Omental fat pad (tissue), 4 donors: ENCODE measurements at places on chromosomes 4 and X. TPM values are rescaled to one million over a fixed set of nuclear protein-coding genes. Genes with fewer than 3 reads are reported as not detected.

- no peak for DNase-seq
Measured at GRCh38 chrX:153102418-153102817, 30.2 kb downstream of the PNMA6A start.

DNA sequence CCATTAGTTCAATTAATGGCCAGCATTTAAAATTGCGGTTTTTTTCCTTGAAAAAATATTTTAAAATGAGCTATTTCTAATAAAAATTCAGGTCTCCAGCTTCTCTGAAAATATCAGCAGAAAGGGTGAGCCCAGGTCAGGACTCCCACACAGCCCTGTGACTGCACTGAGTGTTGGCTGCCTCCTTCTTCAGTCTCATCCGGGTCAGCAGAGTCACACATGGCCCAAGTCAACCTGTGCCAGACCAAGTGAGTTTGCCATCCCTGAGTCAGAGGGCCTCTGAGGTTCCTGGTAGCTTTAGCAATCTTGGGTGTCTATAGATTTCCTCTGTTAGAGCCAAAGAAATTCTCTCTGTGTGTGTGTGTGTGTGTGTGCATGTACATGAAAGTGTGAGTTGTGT lies 22.1 kb upstream of the MSX1 start:
- DNase-seq = no peak

GRCh38 chr4:165158762-165159161 lies 46.1 kb upstream of the TMEM192 start:
- no peak for DNase-seq

DNA sequence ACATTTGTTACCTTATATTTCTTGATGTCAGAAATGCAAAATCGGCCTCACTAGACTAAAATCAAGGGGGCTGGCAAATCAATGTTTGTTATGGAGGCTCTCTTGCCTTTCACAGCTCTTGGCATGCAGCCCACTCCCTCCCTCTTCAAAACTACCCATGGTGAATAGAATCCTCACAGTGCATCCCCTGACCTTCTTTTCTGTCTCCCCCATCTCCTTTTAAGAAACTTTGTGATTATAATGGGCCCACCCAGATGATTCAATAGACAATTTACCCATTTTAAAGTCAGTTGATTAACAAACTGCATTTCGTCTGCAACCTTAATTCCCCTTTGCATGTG lies 184.0 kb downstream of the PCDH7 start:
- DNase-seq = no peak

- DNase-seq = no peak
Measured at GRCh38 chrX:103791826-103792485, 15.3 kb downstream of the PLP1 start.

- no peak for DNase-seq
Measured at GRCh38 chr4:100827756-100828155, 309.9 kb upstream of the EMCN start.

GRCh38 chr4:119244832-119245231 lies 32.3 kb downstream of the USP53 start:
- DNase-seq = no peak

GRCh38 chr4:181078196-181078595 lies 1165.0 kb upstream of the TENM3 start:
- no peak for DNase-seq

- DNase-seq = no peak
Measured at GRCh38 chr4:84799318-84799717, 167.2 kb downstream of the WDFY3 start.

GRCh38 chrX:39693298-39693697 lies 404.5 kb downstream of the BCOR start:
- DNase-seq = no peak

DNA sequence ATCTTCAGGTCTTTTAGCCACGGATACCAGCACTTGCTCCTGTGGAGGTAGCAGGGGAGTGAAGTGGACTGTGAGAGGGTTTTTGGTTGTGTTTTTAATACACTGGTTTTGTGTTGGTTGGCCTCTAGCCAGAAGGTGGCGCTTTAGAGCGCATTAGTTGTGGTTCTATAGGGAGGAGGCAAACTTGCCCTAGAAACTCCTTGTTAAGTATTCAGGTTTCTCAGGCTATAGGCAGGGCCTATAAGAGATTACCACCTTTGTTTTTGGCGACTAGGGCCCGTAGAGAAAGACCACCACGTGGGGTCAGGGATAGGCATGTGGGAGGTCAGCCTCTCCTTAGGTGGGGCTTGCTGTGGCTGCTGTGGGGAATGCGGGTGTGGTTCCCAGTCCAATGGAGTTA lies 221.6 kb upstream of the SPANXN4 start:
- no peak for DNase-seq

DNA sequence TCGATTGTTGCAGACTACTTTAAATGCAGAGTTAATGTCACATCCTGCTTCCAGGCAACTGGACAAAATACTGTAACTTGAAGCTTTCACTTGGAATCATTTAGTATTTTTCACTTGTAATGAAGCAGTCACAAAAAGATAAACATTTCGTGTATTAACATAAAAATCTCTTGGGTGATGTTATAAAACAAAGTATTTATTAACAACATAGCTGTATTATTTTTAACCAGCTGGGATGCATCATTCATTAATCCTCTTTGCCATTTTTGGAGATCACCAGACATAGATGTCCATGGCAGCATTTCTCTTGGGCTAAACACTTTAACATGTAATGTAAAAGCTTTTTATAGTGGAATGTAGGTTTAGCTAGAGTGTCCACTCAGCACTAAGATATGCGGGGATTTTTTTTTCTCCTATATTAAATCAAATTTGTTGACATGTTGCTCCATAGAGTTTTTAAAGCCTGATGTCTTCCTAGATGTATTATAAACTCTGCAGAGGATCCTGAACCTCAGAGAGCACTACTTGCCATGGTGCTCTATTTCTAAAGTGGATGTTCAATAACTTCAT lies 193.7 kb upstream of the SPANXN4 start:
- DNase-seq = no peak

GRCh38 chr4:164977243-164978164 lies at the start of gene TRIM61:
Gene TRIM61, minus strand, starts transcription at chr4:164977657. Its CDS starts 7,655 bp downstream, at chr4:164970002.
- no peak for DNase-seq

DNA sequence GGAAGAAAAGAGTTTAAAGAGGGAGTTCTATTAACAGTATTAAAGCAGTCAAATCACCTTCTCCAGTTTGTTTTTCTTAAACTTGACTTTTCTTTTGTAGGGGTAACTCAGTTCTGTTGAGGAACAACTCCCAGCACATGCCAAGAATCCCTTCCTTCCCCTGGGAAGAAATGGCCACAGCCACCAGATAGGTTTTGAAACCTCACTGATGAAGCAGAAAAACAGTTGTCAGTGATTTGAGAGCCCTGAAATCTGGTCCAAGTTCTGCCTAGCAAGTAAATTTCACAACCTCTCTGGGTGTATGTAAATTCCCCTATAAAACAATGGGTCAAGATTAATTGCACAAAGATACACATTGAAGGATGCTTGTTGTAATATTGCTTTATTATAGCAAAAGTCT lies 167.1 kb downstream of the DHX15 start:
- DNase-seq = no peak

- no peak for DNase-seq
Measured at GRCh38 chrX:74911494-74911893, 13.8 kb downstream of the NEXMIF start.

DNA sequence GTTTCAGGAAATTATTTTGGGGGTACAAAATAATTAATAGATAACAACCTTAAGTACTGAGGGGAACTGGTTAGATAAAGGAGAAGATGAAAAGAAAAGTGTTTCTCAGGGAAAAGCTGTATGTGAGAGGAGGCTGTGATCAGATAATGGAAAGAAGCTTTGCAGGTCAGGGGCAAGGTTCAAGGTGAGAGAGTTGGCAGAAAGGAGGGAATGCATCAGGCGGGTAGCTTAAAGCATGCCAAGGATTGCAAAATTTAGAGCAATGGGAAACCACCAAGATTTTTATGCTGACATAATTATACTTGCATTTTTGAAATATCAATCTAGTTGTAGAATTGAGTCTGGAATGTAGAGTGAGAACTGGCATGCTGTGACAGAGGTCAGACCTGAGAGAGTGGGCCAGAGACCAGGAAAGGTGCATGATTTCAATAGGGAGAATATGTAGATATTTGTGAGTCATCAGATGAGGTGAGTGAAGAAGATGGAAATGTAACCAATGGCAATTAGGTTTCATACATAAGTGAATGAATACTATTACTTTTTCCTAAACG lies 508.7 kb downstream of the TRIML1 start:
- DNase-seq = no peak

- DNase-seq = no peak
Measured at GRCh38 chr4:82551734-82552133, 10.1 kb downstream of the TMEM150C start.

GRCh38 chr4:175066923-175067627 lies 148.9 kb downstream of the ADAM29 start:
- no peak for DNase-seq

DNA sequence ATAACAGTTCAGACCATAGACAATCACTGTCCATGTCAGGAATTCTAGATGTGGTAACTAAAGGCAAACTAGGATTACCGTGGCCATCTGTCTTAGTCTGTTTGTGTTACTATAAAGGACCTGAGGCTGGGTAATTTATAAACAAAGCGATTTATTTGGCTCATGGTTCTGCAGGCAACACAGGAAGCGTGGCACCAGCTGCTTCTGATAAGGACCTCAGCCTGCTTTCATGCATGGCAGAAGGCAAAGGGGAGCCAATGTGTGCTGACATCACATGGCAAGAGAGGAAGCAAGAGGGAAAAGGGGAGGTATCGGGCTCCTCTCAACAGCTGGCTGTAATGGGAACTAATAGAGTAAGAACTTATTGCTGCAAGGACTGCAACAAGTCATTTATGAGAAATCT lies 376.7 kb downstream of the GPM6A start:
- DNase-seq = no peak

- DNase-seq = no peak
Measured at GRCh38 chr4:174365018-174365587, 81.4 kb downstream of the CEP44 start.

- no peak for DNase-seq
Measured at GRCh38 chr4:140249351-140249750, 95.4 kb upstream of the MAML3 start.

- DNase-seq = no peak
Measured at GRCh38 chr4:110003401-110004187, 90.9 kb downstream of the EGF start.

- DNase-seq = no peak
Measured at GRCh38 chrX:3715921-3716320, 2.5 kb upstream of the PRKX start.

DNA sequence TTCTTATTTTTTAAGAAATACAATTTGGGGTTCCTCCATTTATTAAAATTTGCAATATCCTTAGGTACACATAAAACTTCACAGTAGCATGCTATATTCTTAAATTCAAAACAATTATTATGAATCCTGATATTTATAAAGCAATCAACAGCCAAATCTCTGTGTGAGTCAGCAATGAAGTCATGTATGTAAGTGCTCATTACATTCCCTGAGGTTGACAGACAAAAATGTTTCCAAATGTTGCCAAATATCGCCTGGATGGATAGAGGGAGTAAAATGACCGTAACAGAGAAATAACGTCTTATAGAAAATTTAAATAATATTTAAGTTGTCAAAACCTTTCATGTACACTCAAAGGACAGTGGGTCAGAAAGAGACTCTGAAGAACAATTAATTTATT lies 220.0 kb downstream of the PCDH18 start:
- DNase-seq = no peak

DNA sequence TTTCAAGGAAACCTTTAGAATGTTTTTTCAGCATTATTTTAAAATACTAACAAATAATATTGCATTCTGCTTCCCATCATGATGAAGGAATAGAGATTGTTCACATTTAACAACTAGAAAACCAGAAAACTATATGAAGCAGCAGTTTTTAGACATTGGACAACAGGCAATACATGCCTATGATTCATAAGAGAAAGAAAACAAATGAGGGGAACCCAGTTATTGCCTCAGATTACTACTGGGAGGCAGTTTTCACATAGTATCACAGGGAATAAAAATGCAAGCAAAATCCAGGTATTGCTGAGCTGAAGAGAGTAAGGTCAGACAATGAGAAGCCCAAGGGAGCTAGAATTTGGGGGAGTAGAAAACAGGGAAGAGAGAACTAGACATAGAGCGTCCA lies 373.6 kb downstream of the MAPK10 start:
- no peak for DNase-seq

DNA sequence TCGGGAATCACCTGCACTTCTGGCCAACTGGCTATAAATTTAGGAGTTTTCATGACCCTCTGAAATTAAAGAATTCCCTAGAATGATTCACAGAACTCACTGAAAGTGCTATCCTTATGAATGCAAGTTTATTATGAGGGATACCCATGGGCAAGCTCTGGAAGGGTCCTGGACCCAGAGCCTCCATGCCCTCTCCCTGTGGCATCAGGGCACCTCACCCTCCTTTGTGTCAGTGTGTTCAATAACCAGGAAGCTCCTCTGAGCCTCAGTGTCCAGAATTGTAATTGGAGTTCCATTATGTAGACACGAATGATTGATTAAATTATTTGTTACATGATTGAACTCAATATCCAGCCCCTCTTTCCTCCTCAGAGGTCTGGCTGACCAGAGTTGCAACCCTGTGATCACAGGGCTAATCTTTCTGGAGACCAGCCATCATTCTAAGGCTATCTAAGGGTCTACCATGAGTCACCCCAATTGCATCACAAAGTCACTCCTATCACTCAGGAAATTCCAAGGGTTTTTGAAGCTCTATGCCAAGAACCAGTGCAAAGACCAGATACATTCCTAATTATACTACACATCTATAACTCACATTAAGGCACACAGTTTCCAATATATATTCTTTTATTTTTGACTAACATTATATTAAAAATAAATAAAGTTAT lies 8.9 kb downstream of the ANXA3 start:
- DNase-seq = no peak

DNA sequence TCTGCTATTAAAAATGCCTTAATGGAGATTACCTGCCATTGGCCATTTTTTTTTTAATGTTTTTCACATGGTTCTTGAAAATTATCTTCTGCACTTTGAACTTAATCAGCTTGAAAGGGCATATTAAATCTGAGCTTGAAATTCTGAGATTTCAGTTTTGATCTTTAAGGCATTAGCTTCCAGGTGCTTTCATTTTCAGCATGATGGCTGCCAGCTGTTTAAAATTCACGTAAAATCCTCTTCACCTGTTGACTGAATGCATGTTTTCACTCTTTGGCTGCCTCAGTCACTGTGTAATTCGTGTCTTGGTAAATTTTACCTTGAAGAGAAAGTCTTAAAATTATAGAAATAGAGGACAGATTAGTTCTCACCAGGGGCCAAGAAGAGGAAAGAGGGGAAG lies 39.6 kb downstream of the SMAD1 start:
- no peak for DNase-seq

GRCh38 chrX:107629540-107629909 lies 1.2 kb downstream of the PRPS1 start:
- no peak for DNase-seq

The SH2D1A gene
- 4.9 TPM for total RNA-seq

The SLC25A31 gene
- not detected for total RNA-seq

The PABPC1L2A gene
- total RNA-seq = not detected

The CSTF2 gene
- total RNA-seq = 9.6 TPM

The NXF2 gene
- not detected for total RNA-seq

The ALB gene
- not detected for total RNA-seq

The GLRB gene
- total RNA-seq = 0.79 TPM

The CENPVL3 gene
- total RNA-seq = 0.25 TPM

The DUSP21 gene
- not detected for total RNA-seq

The RWDD4 gene
- 17.1 TPM for total RNA-seq

The FAM184B gene
- total RNA-seq = not detected

The SSX4B gene
- total RNA-seq = not detected

The RIPPLY1 gene
- not detected for total RNA-seq
